Fibroblast of mammary gland (primary cell): ENCODE measurements at places on chromosomes 12 and 14.

DNA sequence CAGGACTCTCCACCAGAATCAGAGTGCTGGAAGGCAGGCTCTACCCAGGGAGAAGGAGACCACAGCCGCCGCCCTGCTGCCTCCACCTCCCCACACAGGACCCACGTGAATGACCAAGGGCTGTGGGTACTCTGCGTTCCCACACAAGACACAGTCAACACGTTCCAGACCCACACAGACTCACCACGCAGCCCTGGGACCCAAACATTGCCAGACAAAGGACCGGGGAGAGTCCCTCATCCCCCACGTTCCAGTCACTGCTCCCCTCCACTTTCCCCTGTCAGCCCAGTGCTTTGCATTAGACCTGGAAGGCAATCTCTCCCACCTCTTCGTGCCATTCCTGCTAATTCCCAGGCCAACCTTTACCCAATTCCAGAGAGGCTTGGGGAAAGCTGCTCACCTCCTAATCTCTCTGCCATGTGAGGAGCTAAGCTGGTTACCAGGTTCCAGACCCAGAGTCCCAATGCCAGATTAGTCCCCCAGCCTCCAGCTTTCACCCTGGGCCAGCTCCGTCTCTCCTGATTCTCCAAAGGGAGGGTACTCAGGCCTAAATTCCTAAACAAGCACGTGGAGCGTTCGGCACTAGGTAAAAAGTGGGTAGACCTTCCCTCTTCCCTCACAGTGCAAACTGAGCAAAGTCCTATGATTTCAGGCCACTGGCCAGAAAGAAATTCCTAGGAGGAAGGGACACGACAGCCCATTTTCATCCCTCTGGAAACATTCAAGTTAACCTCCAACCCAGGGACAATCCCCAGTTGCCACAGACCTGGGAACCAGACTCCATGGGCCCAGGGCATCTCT is 4.9 kb downstream of the SLC6A13 start:
- DNase-seq = no peak

DNA sequence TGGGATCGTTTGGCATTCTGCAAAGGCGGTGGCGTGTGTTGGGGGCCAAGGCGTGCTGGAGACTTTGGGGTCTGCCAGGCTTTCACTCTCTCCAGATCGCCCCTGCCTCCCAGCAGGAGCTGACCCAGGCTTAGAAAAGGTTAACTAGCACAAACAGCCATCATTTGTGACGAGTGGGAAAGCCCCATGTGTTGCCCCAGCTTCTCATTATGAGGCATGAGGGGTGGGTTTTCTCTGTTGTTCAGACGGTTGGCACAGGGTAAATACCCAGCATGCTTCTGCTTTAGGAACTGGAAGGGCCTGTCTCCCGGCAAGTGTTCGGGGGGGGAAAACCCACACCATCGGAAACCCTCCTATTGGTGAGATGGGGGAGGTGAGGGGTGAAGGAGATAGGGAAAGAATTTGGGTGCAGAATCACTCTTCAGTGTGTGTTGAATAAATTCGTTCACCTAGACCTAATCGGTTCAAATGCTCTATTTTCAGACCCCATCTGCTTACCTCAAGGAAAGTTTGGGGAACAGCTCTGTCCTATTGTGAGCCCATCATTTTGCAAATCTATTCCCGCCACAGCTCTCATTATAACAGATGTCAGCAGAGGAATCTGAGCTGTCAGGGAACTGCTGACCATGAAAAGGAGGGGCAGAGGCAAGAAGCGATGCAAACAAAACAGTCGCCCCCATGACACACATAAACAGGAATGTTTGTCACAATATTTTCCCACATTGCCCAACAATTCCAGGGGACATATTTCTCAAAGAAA is 34.7 kb upstream of the C12orf42 start:
- DNase-seq = no peak

GRCh38 chr14:51847489-51847796 is 13.0 kb upstream of the GNG2 start:
- no peak for DNase-seq

GRCh38 chr12:5456030-5456429 is 24.1 kb downstream of the NTF3 start:
- no peak for DNase-seq

DNA sequence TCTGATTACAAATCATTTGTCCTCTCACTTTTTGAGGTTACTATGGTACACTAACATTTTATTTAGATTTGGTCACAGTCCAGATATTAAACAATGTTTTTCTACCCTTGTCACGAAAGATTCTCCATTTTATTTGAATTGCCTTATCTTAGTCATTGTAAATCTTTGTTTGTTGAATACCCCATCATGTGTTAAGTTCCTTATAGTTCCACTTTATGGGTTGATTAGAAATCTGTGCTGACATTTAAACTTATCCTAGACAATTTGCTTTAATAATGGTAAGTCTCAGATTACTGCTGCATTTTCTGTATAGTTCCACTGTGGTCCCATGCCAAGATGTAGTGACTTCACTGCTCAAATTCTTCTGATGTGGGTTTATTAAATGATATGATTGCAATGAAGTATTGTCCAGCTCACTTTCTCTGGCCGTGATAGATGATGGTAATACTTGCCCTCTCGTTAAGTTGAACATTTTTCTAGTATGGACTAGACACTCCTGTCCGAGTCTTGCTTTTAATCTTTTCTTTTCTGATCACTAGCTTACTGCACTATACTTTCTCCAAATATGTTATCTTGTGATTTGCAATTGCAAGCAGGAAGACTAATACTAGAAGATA is 1107.3 kb downstream of the SLC6A15 start:
- no peak for DNase-seq

DNA sequence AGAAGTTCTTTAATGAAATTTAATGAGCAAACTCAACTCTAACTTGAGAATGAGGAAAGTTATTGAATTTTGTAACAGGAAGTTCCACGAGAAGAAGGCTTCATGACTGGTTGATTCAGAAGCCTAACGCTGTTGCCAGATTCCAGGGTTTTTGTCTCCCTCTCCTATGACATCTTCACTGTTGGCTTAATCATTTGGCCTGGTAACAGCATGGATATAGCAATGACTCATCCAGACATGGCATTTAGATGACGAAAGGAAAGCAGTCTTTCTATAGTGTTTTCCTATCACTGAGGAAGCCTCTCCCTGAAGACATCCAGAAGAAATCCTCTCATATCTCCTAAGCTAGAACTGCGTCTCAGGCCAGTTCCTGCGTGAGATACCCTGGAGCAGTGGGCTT is 9.4 kb upstream of the KCNA1 start:
- peak; percentile 93 for DNase-seq

DNA sequence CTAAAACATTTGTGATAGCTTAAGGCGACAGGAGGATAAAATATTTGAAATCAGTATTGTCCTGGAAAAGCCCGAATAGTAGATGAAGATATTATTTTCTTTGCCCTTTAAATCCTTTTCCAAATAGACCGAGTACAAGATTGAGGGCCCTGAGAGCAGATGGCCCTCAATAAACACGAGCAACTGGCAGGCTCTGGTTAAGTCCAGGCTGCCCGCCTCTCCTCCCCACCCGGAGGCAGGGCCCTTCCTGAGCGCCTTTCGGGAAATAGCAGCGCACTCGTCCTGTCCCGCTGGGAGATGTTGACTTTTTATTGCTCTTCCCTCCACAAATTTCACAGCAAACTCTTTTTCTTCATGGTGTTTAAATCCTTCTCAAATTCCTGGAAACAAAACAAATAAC is 50.8 kb upstream of the MAX start:
- DNase-seq = no peak

DNA sequence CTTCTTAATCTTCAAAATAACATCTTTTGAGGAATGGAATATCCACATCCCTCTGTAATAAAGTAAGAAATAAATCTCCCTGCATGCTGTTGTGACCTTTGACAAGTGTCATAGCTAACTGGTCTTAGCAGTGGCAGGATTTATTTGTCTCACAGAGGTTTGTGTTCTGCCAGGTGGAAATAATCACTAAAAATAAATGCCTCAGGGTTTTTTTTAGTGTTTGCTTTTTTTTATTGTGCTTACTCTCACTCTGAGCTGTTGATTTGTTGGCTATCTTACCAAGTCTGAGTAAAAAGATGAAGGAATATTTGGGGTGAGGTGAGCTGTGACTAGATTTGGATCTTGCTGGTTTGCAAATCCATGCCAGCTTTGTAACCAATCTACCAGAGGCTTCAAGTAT is 285.4 kb downstream of the ALG10B start:
- no peak for DNase-seq

DNA sequence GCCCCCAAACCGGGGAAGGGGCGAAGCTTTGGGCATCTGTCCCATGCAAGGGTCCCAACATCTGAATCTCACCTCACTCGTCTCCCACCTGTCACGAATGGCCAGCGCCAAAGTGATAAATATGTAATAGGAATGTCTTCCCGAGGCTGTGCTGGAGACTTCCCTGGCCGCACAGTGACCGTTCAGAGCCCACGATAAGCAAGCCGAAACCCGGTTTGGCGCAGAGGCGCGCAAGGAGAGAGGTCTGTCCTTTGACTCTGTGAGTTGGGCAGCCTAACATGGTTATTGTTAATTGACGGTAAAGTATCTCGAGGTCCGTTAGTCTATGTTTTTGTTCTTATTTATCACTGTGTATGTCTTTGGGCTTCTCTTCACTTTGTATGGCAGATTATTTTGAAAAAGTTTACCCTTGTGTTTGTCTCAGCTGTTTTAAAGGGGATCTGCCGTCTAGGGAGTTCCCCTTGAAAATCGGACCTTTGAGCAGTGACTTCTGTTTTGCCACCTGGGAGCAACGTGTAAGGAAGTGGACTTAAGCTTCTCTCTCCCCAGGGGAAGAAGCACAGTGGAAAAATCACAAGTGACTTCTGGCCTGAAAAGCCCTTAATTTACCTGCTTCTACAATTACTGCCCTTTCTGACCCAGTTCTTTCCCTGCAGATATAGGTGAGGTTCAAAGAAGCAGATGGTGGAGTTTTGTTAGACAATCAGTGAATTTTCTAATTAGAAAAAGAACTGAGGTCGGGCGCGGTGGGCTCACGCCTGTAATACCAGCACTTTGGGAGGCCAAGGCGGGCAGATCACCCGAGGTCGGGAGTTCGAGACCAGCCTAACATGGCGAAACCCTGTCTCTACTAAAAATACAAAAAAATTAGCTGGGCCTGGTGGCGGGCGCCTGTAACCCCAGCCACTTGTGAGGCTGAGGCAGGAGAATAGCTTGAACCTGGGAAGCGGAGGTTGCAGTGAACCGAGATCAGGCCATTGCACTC is 1.1 kb upstream of the TM9SF1 start:
- peak; percentile 24 for DNase-seq

DNA sequence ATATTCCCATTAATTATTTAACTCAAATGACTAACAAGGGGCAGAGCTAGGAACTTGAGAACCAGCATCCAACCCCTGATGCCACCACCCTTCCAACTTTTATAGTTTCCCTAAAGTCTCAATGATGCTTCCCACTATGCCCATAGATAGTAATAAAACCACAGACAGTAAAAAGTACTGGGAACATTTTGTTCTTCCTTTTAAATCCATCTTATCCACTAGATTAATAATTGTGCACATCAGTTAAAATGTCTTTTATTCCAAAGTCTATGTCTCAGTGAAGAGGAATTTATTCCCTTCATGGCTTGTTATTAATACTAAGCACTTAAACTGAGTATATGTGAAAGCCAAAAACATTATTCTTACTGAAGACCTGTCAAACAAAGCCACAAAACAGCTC is 45.8 kb downstream of the SINHCAF start:
- no peak for DNase-seq

DNA sequence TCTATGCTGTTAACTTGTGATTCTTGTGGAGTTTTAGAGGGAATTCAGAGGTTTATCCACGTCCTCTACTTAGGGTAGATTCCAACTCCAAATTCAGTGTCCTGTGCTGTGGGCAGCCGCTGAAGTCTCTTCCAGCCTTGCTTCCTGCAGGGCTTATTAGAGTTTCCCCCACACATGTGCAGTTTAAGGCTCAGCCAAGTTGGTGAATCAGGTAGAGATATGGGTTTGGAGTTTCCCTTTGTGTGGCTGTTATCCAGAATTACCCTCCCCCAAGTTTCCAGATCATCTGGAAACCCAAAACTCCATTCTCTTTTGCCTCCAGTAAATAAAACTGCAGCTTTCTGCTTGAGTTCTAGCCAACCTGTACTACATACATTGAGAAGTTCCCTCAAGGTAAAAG is 853.7 kb downstream of the GALC start:
- peak; percentile 21 for DNase-seq

GRCh38 chr12:96314723-96315122 is 85.5 kb downstream of the CDK17 start:
- no peak for DNase-seq

DNA sequence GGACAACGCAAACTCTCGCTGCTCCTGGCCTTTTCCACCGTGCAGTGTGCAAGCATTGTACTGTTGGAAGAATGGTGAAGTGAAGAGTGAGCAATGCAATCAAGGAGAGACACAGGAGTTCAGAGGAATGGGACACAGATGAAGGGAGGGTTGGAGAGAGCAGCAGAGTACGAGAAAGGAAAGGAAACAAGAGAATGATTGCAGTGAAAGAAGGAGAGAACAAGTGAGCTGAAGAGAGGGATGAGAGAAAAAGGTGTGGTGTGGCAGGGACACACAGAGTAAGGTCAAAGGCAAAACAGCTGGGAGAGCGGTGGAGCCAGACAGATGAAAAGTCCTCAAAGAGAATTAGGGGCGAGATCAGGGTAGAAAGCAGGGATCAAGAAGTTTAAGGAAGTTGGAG is 13.0 kb downstream of the CACNB3 start:
- DNase-seq = no peak

GRCh38 chr12:89126712-89127111 is 225.6 kb downstream of the DUSP6 start:
- peak; percentile 65 for DNase-seq

GRCh38 chr12:67043771-67044170 is 225.4 kb upstream of the CAND1 start:
- no peak for DNase-seq

DNA sequence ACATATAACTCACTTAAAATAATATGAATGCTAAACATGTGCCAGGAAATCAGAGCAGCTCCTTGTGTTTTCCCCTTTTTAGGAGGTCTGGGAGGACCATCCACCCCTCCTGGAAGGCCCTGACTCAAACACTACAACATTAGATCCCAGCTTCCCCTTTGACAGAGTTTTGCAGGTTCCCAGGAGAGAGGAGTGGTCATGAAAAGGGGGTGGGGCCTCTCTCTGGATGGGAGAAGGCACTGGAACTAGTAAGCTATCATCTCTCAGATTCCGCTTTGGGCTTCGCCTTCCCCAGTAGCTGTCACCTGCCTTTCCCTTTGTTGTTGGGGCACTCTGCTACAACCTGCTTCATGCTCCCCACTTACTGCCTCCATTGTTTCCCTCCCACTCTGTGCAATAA is 149.2 kb downstream of the ZFP36L1 start:
- DNase-seq = no peak

- no peak for DNase-seq
Observed at GRCh38 chr14:32584079-32584478, 255.0 kb downstream of the AKAP6 start.

DNA sequence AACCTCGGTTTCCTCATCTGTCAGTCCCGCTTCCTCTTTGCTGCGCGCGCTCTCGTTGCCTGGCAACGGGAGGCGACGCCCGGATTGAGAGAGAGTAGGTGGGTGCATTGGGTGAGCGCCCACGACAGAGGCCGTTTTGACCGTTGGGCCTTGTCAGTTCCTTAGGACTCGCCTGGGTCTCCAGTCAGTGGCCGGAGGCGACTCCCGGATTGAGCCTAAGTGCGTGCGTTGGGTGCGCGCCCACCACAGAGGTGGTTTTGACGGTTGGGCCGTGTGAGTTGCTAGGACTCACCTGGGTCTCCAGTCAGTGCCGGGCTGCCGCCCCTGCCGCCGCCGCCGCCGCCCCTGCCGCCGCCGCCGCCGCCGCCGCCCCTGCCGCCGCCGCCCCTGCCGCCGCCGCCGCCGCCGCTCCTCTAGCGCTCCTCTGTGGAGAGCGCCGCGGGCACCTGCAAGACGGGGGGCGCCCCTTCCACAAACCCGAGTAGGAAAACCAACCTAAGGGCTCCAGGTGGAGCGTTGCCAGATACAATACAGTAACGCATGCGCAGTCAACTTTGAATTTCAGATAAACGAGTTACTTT is 37.2 kb downstream of the APOBEC1 start:
- no peak for DNase-seq
